Stimulated activated naive CD8-positive, alpha-beta T cell treated with anti-CD3 and anti-CD28 coated beads, Interleukin-15, amount 100 ng/mL, for 72 hours (primary cell): ENCODE measurements at places on chromosomes 4 and X.

- DNase-seq, result no peak
Measured at GRCh38 chr4:76950956-76951671, 1.6 kb downstream of the SEPTIN11 start.

DNA sequence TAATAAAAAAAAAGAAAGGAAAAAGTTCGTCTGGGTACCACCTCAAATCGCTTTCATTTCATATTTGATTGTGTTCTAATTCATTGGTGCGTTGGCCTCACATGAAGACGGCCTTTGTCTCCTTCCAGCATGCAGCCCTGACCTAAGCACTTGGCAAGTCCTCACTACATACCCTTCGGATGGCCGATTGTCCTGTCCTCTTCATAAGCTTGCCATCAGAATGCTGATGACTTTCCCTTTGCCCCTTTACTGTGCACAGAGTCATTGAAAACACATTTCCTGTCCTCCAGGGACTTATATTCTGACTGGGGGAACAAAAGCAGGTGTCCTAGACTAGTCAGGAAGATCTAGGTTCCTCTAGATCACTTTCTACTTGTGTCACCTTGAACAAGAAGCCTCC, 43.0 kb downstream of the RTL5 start:
- DNase-seq, result no peak

DNA sequence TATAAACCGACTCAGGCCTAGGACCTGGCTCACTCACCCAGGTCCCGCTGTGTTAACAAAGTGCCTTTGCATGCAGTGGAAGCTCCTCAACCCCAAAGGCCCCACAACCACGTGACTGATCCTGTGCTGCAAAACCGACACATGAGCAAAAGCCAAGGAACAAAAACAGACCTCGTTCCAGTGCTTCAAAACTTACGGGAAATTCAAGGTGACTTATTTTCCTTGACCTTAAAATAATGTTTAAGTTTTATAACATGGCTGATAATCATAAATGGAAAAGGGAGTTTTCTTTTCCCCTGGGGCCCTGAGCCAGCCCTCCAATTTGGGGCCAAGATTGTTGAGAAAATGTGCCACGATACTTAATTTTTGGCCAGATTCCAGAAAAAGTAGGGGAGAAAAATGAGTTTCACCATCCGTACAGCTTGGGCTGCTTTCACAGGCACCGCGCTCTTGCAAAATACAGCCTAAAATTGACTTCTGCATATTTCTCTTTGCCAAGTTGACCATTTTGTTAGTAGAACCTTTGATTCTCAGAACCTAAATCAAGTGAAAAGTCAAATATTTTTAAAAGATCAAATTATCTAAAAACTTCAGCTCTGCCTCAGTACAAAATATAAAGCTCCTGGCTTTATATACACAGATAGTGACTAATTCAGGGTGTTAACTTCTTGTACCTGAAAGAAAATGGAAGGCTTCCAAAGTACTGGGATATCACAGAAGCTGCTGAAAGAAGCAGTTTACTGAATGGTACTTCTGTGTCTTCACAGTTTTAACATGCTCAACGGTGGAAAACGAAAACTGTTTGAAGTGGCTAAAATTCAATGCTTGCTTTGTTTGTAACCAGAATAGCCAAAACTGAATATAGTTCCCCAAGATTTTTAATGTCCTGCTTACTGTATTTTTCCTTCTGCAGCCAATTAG, 93.8 kb downstream of the APBB2 start:
- no peak for DNase-seq

DNA sequence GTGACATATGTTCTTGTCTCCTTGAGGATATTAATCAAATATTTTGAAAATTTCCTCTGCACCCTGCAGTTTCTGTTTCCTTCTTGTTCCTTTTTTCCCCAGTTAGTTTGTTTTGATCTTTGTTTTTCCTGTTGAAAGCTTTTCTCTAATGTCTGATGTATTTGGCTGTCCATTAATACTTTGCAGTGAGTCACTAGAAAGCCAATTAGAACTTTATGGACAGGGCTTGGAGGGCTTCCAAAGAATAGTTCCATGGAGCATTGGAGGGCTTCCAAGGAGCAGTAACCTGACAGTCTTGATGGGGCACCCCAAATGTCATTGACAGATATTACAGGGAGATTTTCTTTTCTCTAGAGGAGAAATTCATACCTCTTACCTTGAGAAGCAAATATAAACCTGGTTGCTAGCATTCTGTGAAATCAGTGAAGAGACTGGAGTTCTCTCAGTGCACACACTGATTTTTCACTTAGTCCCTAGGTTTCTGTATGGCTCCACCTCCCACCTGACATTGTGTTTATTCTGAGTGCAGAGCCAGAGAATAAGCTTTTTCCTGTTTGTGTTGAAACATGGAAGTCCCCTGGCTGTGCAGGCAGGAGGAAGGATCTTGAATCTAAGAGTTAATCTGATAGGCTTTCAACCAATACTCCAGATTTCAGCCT, 26.5 kb downstream of the SPARCL1 start:
- DNase-seq, result no peak

DNA sequence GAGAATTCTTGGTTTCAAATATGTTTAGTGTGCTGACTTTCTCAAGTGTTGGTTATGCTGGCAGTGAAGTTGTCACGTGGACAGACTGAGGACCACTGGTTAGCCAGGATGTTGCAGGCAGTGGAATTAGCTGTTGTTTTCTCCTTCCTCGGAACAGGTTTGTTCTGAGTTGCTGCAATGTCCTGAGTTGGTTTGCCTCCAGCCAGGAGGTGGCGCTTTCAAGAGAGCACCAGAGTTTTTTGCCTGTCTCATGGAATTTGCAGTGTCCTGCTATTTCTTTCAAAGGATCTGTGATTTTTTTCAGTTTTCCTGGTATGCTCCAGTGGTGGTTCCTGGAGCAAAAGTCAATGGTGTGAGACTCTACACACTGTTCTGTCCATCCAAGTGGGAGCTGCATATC, 158.1 kb upstream of the CXorf66 start:
- DNase-seq, result no peak

GRCh38 chrX:45140812-45141211, 59.9 kb downstream of the DIPK2B start:
- no peak for DNase-seq

GRCh38 chrX:2677764-2678163, 13.3 kb upstream of the CD99 start:
- no peak for DNase-seq

- DNase-seq, result no peak
Measured at GRCh38 chr4:106021737-106022410, 126.6 kb downstream of the NPNT start.

DNA sequence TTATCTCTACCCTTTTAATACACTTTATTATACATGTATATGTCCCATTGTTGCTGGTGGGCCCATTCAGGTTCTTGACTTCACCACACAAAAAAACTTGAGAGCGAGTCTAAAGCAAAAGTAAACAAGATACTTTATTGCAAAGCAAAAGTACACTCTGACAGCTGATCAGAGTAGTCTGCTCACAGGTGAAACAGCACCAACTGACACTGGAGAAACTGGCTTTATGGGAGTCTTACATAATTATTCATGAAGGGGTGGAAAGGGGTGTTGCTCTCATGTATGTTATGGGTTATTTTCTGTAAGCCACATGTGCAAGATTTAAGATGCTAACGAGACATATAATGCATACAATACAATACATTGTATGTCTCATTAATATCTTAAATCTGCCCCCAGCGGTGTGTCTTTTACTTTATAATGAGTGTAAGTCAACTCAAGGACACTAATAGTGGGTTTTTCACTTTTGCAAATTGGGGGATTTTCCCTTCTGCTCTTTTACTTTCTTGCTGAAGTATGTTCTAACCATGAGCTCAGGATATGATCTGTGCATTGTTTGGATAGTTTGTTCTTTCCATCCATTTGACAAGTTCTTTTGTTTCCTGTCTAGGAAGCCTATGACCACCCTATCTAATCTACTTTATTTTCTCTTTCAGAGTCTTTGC, 256.1 kb upstream of the ITM2A start:
- DNase-seq, result no peak

GRCh38 chr4:157079441-157079840, 3.5 kb downstream of the GLRB start:
- DNase-seq, result no peak

GRCh38 chr4:93066749-93067148, 761.8 kb upstream of the ATOH1 start:
- no peak for DNase-seq

- DNase-seq, result no peak
Measured at GRCh38 chr4:172124656-172125308, 311.6 kb downstream of the GALNTL6 start.

GRCh38 chr4:139278912-139279759, 889 bp downstream of the MGARP start:
- no peak for DNase-seq

DNA sequence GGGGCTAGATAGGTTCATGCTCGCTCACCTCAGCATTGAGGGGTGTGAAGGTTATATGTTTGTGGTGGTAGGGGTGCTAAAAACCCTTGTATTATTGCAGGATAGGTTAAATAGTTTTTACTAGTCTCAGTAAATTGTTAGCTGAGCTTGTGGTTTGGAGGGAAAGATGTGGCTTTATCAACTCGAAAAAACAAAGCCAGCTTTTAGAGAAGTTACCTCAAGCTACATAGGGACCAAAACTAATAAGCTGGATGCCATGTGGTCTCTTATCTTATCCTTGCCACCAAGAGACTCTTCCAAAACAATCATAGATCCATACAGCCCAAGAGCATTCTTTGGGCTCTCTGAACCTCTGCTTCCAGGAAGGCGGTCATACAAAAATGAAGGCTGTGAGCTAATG, 29.2 kb downstream of the MSN start:
- no peak for DNase-seq

DNA sequence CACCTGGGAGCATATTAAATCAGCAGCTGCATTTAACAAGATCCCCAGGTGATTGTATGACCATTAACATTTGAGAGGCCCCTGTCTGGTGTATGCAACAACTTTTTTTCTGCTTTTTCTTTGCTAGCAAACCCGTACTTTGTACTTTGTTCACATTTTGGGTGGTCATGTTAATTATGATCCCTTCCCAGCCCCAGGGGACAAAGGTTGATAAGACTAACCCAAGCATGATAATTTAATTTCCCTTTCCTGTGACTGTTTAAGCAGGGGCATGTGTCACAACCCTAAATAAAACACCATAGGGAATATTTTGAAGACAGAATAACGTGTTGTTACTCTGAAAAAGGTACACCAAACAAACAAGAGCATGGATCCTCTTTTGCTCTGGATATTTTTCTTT, 332.0 kb downstream of the PCDH18 start:
- no peak for DNase-seq

DNA sequence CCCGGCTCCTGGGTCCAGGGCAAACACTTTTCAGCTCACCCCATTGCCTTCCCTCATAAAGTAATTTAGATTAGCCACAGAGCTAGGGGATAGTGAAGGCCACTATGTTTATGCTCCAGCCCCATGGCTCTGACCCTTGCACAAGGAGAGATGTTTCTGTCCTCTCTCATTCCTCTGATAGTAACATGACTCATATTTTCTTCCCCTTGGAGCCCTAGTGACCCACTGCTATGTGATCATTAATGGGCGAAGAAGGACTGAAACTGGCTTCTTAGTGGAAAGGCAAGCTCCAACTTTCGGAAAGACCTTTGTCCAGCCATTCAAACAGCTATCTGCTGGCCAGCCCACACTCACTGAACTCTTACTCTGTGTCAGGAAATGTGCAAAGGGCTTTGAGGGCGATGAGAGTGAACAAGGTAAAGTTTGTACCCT, 12.3 kb downstream of the CLDN2 start:
- no peak for DNase-seq

DNA sequence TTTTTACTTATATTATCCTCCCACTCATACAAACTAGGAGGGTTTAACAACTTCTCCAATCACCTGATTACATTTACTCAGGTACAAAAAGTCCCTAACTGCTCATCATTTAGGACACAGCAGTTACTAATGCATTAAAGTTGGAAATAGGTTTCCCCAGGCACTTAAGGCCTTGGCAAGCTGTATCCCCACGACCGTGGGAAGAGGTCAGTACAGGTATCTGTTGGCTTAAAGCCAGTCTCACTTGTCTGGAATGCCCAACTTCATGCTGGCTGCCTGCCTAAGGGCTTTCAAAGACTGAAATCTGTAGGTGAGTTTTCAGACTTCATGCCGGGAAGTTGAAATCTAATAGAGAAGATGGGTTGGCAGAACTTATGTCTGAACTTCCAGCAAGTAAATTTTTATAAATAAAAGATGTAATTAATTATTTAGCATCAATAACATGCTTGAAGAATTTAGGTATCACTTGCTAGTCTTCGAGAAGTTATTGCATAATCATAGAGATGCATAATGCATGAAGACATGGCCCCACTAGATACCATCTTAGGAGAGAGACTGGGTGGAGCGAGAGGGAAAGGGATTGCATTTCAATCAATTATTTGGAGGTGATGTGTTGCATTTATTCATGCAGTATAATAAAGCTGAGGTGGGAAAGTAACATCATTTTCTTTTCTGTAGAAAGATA, 54.2 kb downstream of the SCD5 start:
- no peak for DNase-seq

GRCh38 chrX:137428766-137429591, 136.9 kb upstream of the ZIC3 start:
- DNase-seq, result no peak

- no peak for DNase-seq
Measured at GRCh38 chrX:131752493-131753198, 208.8 kb downstream of the OR13H1 start.

- DNase-seq, result no peak
Measured at GRCh38 chrX:117610806-117611205, 505.8 kb downstream of the KLHL13 start.

- DNase-seq, result no peak
Measured at GRCh38 chr4:101188906-101189305, 158.4 kb downstream of the PPP3CA start.

DNA sequence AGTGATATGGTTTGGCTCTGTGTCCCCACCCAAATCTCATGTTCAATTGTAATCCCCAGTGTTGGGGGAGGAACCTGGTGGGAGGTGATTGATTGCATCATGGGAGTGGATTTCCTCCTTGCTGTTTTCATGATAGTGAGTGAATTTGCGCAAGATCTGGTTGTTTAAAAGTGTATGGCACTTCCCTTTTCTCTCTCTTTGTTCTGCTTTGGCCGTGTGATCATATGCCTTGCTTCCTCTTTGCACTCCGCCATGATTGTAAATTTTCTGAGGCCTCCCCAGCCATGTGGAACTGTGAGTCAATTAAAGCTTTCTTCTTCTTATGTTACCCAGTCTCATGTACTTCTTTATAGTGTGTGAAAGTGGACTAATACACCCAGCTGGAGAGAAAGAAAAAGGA, 113.0 kb upstream of the AADAT start:
- no peak for DNase-seq

DNA sequence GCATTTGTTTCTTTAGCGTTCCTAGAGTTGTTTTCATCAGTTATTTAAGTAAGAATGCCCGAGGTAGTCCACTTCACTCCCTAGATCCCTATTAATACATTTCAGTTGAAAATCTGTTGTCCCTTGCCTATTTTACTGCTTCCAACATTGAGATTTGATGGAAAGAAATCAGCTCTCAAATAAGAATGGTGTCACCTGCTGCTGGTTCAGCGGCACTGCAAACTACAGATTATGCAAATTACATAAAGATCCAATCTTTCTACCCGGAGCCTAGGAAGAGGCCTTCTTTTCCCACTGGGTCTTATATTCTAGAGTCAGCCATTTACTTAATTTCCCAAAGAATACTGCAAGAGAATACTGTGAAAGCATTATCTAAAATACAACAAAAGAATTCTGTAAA, 597.6 kb upstream of the MAGEB2 start:
- DNase-seq, result no peak
